HuH-7.5 (cell line): ENCODE measurements at places on chromosomes 16 and 17.
A peak's percentile ranks its signal among the peaks of the same experiment; 100 is the strongest.

DNA sequence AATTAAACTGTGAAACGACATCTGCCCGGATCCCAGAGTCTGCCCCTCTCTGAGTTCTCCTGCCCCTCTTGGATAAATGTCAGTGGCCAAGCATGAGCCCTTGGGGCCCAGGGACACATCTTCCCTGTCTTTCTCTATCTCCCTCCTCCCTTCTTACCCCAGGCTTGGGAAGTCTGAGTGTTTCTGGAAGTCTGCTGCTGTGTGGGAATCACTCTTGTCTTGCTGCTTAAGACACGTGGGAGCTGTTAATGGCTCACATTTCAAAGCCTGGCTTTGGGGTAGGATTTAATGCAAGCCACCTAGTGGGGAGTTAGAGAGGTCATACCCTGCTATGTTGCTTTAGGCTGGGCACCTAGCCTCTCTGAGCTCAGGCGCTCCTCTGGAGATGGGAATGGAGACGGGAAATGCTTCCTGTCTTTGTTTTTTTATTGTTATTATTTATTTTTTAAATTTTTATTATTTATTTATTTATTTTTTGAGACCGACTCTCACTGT, 218.5 kb upstream of the CIBAR2 start:
- DNase-seq = peak; percentile 86

DNA sequence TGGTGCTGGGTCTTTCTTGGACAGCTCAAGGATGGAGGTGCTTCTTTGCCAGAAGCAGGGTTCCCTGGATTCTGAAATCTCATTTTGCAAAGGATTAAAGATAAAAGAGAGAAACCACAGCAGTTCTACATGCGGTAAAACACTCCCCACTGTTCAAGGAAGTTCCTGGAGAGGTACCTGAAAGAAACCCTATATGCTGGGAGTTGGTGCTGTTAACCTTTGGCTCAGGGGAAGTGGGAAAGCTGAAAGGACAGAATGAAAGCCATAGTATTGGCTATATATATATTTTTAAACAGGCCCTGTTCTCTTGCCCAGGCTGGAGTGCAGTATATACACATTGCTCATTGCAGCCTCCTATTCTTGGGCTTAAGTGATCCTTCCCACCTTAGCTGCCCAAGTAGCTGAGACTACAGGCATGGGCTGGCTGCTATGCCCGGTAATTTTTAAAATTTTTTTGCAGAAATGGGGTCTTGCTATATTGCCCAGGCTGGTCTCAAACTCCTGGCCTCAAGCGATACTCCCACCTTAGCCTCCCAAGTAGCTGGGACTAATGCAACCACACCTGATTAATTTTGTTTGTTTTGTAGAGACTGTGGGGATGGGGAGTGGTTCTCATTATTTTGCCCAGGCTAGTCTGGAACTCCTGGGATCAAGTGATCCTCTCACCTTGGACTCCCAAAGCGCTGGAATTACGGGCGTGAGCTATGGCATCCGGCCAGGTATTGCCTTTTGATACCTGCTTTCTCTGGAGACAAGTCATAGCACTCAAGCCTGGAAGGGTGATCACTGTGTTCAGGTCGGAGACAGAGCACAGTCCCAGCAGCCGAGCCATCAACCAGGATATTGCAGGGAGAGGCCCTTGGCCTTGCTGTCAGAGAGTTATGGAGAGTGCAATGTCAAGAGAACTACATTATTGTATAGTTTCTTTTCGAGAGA, 55.2 kb downstream of the MSI2 start:
- no peak for DNase-seq

DNA sequence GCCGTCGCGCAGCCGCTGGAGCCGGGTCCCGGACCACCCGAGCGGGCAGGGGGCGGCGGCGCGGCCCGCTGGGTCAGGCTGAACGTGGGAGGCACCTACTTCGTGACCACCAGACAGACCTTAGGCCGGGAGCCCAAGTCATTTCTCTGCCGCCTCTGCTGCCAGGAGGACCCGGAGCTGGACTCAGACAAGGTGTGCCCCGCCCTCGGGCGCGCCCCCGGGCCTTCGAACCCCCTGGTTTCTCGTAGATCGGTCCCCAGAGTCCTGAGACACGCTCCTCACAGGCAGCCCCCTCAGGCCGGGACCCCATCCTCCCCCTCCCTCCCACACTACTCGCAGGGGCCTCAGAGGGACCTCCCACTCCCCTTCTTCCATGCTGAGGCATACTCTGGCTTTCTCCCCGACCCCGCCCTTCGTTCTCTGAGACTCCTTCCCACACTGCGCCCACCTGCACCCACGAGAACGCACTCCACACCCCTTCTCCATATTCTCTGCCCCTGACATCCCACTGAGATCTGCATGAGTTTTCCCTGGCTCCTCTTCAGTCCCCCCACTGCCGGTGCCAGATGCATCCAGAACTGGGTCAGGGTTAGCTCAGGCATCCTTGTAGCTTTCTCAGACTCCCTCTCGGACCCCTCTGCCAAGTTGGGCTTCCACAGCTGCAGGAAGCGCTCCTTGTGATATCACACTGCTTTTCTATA, 523 bp downstream of the KCTD2 start:
- no peak for DNase-seq

GRCh38 chr16:17866996-17867395, 396.2 kb upstream of the XYLT1 start:
- no peak for DNase-seq

DNA sequence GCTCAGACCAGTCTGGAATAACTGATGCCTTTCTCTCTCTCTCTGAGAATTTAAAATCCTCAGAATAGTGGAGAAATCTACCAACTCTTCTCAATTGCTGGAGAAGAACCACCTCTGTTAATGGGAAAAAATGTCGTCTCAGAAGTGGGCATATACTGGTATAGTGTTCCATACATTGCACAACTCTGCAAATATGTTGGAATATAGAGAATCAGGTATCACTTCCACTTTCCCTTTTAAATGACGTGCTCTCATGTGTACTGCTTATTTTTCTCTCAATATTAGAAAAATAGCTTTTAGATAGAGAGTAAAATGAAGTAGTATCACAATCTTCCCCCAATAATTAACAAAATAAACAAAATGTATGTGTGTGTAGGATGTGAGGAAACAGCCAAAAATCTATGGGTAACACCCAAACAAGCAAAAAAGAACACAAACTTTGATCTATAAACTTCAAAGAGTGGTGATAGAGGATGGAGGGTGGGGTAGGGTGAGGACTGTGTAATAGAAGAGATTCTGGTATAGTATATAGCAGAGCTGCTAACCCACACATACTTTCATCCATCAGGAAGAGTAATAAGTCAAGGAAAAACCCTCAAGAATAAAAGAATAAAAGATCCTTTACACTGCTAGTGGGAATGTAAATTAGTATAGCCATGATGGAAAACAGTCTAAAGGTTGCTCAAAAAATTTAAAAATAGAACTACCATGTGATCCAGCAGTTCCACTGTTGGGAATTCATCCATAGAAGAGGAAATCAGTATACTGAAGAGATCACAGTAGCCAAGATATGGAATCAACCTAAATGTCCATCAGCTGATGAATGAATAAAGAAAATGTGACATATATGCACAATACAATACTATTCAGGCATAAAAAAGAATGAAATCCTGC, 46.9 kb downstream of the NFATC3 start:
- DNase-seq = no peak

- no peak for DNase-seq
These were observed 114.5 kb downstream of the CLEC16A start for GRCh38 chr16:11058832-11059231.

DNA sequence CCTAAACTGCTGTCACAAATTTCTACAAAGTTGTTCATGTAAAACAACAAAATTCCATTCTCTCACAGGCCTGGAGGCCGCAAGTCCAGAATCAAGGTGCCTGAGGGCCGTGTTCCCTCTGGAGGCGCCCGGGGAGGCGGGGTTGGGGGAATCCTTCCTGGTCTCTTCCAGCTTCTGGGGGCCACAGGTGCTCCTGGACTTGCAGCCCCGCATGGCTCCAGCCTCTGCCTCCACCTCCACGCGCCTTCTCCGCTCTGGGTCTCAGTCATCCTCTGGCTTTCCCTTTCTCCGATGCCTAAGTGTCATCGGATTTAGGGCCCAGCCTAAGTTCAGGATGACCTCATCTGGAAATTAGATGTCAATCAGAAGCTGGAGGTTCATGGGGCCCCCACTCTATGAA, 28.6 kb upstream of the BAHCC1 start:
- DNase-seq = no peak
